DND-41 (cell line): ENCODE measurements at places on chromosomes 6 and 20.

GRCh38 chr6:149004664-149005063 is 257.8 kb downstream of the UST start:
- no peak overlapping the region for H3K27ac ChIP-seq
- H3K4me3 ChIP-seq, result no peak overlapping the region
- no peaks in the 10 kb centered on the region for H3K27me3 ChIP-seq
- H3K36me3 ChIP-seq, result peaks cover 3% of the 10 kb centered on the region; the same call in 1 of the 2 replicates

DNA sequence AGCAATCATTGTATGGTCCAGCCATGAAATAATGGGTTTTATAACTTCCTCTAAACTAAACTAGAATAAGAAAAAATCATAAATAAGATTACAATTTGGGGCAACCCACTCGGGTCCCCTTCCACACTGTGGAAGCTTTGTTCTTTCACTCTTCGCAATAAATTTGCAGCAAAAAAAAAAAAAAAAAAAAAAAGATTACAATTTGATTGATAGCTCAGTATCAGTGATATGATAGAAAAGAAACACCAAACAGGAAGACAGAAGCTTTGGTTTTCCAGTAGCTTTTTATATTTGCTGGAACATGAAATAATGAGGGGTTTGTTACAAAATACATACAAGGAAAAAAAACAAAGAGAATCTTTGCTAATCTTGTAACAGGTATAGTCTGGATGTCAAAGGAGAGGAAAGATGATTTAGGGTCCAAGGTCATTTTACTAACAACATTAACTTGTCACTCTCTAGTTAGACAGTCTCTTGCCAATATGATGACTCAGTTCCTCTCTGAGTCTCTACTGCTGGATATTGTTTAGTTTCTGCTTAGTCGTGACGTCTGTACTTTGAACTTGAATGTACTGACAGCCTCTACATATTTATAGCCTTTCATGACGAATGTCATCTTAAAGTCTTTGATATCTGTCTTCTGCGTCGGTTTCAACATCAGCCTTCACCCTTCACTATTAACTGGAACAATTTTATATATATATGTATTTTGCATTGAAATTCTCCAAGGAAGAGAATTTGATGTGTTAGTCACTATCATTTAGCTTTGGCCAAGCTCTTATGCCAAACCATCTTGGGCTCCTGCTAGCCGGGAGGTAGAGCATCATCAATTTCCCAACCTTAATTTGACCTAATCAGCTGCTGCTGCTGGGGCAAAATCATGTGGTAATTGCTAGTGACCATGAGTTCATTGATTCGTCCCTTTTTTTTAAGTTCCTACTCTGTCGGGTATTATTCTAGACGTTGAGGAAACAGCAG is 213.1 kb upstream of the STXBP5 start:
- DNase-seq, result no peak
- no peak overlapping the region for H3K27ac ChIP-seq
- H3K4me3 ChIP-seq, result no peak overlapping the region
- H3K36me3 ChIP-seq, result no peaks in the 10 kb centered on the region
- H3K27me3 ChIP-seq, result no peaks in the 10 kb centered on the region
- no peaks in the 10 kb centered on the region for H3K4me1 ChIP-seq

- H3K27ac ChIP-seq, result no peak overlapping the region
- no peaks in the 10 kb centered on the region for H3K4me1 ChIP-seq
- DNase-seq, result no peak
- H3K36me3 ChIP-seq, result no peaks in the 10 kb centered on the region
- peaks cover 8% of the 10 kb centered on the region for H3K27me3 ChIP-seq
Observed at GRCh38 chr20:57205606-57206219, 60.7 kb downstream of the BMP7 start.

- H3K4me1 ChIP-seq, result no peaks in the 10 kb centered on the region
- H3K4me3 ChIP-seq, result no peak overlapping the region
- H3K27ac ChIP-seq, result no peak overlapping the region
- no peaks in the 10 kb centered on the region for H3K36me3 ChIP-seq
- no peak for DNase-seq
Observed at GRCh38 chr6:160393891-160394653, 45.9 kb downstream of the SLC22A3 start.

- H3K27ac ChIP-seq, result no peak overlapping the region
- DNase-seq, result no peak
- H3K4me3 ChIP-seq, result no peak overlapping the region
Observed at GRCh38 chr20:38143238-38143645, 21.8 kb downstream of the TGM2 start.

GRCh38 chr6:36735110-36736071 is 37.8 kb downstream of the RAB44 start:
- no peak for DNase-seq
- H3K4me3 ChIP-seq, result no peak overlapping the region
- H3K36me3 ChIP-seq, result no peaks in the 10 kb centered on the region
- H3K27ac ChIP-seq, result no peak overlapping the region
- H3K4me1 ChIP-seq, result no peaks in the 10 kb centered on the region

- DNase-seq, result no peak
- no peaks in the 10 kb centered on the region for H3K27me3 ChIP-seq
- no peaks in the 10 kb centered on the region for H3K4me1 ChIP-seq
- H3K4me3 ChIP-seq, result no peak overlapping the region
- H3K27ac ChIP-seq, result no peak overlapping the region
Observed at GRCh38 chr6:157305670-157306653, 17.4 kb downstream of the TMEM242 start.

- H3K4me1 ChIP-seq, result no peaks in the 10 kb centered on the region
- H3K36me3 ChIP-seq, result no peaks in the 10 kb centered on the region; the same call in 1 of the 2 replicates
- no peak overlapping the region for H3K27ac ChIP-seq
- no peak for DNase-seq
Observed at GRCh38 chr6:38004908-38005307, 185.4 kb downstream of the ZFAND3 start.

DNA sequence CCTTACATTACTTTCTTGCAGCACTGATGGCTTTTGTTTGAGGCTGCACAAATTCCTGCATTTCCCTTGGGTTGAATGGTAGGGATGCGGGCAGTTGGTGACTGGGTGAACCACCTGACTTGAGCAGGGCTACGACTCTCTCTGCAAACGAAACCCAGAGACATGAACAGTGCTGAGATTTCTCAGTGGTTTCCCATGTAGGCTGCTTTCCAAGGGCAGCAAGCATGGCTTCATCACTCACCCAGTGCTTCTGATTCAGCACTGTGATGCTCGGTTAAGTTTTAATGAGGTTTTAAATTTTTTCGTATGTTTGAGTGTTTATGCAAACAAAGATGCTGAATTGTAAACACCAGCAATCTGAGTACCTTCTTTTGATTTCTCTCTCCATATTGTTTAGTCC is 127.2 kb downstream of the MTHFD1L start:
- no peak overlapping the region for H3K4me3 ChIP-seq
- no peak for DNase-seq
- H3K27me3 ChIP-seq, result no peaks in the 10 kb centered on the region
- no peak overlapping the region for H3K27ac ChIP-seq

GRCh38 chr20:23362392-23363256 is 642 bp downstream of the GZF1 start:
- peak; percentile 32 for DNase-seq
- H3K27me3 ChIP-seq, result no peaks in the 10 kb centered on the region
- H3K27ac ChIP-seq, result peak overlapping the region; percentile 90
- H3K4me1 ChIP-seq, result peaks cover 75% of the 10 kb centered on the region
- peaks cover 34% of the 10 kb centered on the region for H3K36me3 ChIP-seq
- peak overlapping the region; percentile 65 for H3K4me3 ChIP-seq

DNA sequence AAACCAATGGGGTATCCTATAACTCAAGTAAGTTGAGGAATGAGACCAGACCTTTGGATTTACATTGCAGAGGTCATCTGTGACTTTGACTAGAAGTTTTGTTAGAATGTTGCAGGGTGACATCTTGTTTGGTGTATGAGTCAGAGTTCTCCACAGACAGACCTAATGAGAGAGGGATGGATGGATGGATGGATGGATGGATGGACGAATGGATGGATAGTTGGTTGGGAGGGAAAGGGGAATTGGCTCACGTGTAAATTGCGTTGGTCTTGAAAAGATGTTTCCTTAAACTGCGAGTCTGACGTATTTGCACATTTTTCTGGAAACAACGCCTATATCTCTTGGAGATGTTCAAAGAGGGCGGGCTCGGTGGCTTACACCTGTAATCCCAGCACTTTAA is 1.0 kb upstream of the MTRES1 start:
- peaks cover 21% of the 10 kb centered on the region for H3K36me3 ChIP-seq
- H3K27ac ChIP-seq, result no peak overlapping the region
- no peak overlapping the region for H3K4me3 ChIP-seq
- peaks cover 31% of the 10 kb centered on the region for H3K4me1 ChIP-seq

- DNase-seq, result no peak
- H3K4me1 ChIP-seq, result no peaks in the 10 kb centered on the region
- no peaks in the 10 kb centered on the region for H3K27me3 ChIP-seq
- H3K36me3 ChIP-seq, result no peaks in the 10 kb centered on the region
Observed at GRCh38 chr6:24897186-24897585, 38.6 kb downstream of the RIPOR2 start.

GRCh38 chr6:146481527-146481926 is 62.1 kb upstream of the RAB32 start:
- H3K4me3 ChIP-seq, result no peak overlapping the region
- no peaks in the 10 kb centered on the region for H3K4me1 ChIP-seq
- no peaks in the 10 kb centered on the region for H3K36me3 ChIP-seq
- H3K27me3 ChIP-seq, result no peaks in the 10 kb centered on the region
- H3K27ac ChIP-seq, result no peak overlapping the region
- no peak for DNase-seq

- peak overlapping the region; percentile 66 for H3K4me3 ChIP-seq
- peaks cover 49% of the 10 kb centered on the region for H3K4me1 ChIP-seq
- H3K27ac ChIP-seq, result peak overlapping the region; percentile 35; the same call in 1 of the 2 replicates
Observed at GRCh38 chr20:57392512-57393271, 1.5 kb downstream of the RBM38 start.

DNA sequence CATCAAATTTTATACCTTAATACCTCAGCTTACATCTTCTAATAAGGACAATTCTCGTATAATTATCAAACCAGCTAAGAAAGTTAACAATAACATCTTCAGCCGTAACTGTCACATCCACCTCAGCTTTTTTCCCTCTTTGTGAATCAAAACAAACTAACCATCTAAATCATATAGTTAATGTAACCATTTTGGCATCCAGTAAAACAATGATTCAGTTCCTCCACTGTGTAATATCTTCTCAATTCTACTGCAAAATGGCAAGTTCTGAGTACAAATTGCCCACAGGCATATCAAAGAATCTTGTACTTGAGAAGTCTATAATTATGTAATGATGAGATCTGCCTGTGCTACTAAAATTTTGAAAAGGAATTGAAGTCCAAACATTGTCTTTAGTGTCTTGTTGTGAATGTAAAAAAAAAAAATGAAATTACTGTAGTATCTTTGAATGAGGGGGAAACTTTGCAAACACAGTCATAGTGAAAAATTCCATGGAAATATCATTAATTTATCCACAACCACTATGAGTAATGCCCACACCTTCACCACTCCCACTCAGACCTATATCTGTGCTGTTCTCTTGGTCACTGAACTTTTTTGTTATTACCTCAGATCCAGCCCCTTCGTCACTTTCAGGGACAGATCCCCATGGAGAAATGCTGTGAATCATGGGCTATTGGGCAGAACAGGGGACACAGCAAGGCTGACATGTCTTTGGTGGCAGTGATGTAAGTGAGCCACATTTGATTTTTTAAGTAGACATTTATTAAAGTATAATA is 178.6 kb upstream of the RAB32 start:
- no peak overlapping the region for H3K4me3 ChIP-seq
- H3K27me3 ChIP-seq, result no peaks in the 10 kb centered on the region
- no peak for DNase-seq
- H3K36me3 ChIP-seq, result no peaks in the 10 kb centered on the region
- H3K27ac ChIP-seq, result no peak overlapping the region

DNA sequence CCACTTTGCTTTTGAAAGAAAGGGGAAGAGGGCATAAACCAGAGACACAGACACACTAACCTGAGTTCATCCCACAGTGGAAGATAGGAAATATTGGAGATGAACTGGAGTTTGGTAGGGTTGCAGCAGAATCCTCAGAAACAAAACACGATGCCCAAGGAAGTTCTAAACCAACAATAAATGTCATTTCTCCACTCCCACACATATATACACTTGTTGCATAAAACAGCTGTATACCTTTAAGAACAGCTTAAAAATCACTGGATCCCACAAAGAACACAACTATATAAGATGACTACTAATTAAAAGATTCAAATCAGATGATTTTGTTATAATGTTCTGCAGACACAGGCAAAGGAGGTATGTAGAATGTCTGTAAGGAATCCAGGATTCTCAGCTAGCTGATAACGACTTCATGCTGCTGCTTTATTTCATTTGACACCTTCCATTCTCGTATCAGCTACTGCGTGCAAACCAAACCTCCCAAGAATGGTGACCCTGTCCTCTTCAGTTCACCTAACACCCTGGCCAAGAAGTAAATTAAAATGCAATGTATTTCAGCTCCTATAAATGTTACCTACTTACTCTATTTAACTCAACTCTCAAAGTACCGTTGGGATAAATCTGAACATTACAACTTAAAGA is 14.3 kb downstream of the KIF13A start:
- H3K36me3 ChIP-seq, result no peaks in the 10 kb centered on the region
- no peak overlapping the region for H3K4me3 ChIP-seq
- no peak overlapping the region for H3K27ac ChIP-seq
- no peak for DNase-seq
- no peaks in the 10 kb centered on the region for H3K27me3 ChIP-seq

DNA sequence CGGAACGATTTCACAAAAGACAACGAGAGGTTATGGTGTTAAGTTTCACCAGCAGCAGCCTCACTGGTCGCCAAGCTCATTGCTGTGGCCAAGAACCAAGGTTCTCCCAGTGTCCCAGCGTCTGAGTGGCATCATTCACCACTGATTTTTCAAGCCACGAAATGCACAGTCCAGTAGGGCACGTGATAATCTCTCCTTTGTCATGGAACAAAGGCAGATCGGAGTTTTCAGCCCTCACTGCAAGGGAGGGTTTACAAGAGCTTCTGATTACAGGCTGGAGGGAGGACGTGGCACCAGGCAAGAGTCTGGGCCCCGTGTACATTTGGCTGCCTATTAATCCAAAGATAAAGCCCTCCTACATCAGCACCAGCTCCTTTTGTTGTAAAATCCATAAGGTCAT is 2.0 kb downstream of the CD24 start:
- no peaks in the 10 kb centered on the region for H3K36me3 ChIP-seq
- no peak overlapping the region for H3K27ac ChIP-seq
- H3K27me3 ChIP-seq, result peaks cover 4% of the 10 kb centered on the region
- DNase-seq, result no peak
- H3K4me1 ChIP-seq, result no peaks in the 10 kb centered on the region

GRCh38 chr20:32999603-33000250 is 4.5 kb downstream of the SUN5 start:
- no peaks in the 10 kb centered on the region for H3K27me3 ChIP-seq
- no peak overlapping the region for H3K27ac ChIP-seq
- no peak overlapping the region for H3K4me3 ChIP-seq
- DNase-seq, result no peak
- no peaks in the 10 kb centered on the region for H3K36me3 ChIP-seq
- H3K4me1 ChIP-seq, result no peaks in the 10 kb centered on the region

DNA sequence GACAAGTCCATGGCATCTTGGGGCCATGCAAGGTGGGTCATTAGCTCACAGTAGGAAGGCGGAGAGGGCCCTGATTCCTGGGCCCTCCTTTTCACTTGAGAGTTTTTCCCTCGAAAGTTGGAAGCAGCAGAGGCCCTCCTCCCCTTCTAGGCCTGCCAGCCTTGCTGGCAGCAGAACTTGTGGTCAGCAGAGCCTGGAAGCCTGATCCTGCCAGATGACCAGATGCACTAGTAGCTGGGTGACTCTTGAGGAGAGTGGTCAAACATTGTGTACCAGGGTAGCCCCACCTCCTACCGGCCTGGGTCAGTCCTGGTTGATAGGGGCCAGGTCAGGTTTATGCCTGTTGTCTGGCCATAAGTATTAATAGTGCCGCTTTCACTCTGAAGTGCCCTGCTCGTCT is 3.8 kb upstream of the HMGA1 start:
- no peak for DNase-seq
- no peak overlapping the region for H3K4me3 ChIP-seq
- H3K27me3 ChIP-seq, result no peaks in the 10 kb centered on the region
- H3K36me3 ChIP-seq, result no peaks in the 10 kb centered on the region; the same call in 1 of the 2 replicates
